ENCODE measurements at places on chromosomes 13 and 19.

DNA sequence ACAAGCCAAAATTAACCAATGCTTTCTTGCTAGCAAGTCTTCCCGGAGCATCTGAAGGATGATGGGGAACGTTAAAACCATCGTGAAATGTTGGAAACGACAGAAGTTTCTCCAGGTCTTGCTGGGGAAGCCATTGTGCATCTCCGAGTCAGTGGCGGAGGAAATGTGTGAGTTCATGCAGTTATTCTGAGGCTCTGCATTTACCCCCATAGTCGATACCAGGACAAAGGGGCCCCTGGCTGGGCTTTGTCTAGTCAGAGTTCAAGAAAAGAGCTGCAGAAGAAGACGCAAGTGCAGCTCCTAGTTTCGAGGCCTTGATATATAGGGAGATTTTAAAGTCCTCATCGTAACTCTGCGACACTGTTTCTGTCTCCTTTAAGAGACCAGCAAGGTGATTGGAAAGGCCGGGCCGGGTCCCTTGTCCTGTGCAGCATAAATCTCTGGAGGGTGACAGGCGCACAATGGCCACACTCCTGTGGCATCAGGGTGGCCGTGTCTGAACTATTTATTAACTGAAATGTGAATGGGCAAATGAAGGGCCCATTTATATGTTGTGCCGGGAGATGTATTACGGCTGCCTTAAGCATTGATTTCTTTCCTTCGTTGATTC lies 172.0 kb downstream of the TEX29 start:
- no peak for DNase-seq

DNA sequence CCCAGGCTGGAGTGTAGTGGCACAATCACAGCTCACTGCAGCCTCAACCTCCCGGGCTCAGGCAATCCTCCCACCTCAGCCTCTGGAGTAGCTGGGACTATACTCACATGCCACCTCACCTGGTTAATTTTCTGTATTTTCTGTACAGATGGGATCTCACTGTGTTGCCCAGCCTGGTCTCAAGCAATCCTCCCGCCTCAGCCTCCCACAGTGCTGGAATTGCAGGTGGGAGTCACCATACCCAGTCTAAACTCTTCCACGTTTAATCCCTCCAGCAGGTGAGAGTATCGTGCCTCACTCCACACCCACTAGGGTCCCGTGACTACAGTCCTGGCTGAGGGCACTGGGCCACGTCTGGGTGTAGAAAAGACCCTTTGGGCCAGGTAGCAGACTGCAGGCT lies 16.5 kb downstream of the BCAT2 start:
- no peak for DNase-seq

DNA sequence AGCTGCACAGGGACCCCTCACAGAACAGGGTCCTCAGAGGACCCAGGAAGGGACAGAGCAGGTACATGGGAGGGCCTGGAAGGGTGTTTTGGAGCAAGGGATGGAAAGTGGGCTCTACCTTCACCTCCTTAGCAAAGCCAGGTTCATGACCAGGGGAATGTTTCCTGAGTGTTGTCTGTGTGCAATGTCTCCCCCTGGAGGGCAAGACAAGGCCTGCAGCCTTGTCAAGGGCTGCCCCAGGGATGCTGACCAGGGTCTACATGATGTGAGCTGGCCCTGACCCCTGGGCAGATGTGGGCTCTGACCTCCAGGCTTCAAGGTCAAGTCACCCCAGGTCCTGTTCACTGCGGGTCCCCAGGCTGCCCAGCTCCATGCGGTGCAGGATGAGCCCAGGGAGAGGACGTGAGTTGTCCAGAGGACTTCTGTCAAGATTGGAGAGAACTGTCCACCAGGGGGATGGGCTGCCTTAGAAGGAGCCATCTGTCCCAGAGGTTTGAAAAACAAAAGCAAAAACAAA lies 1.0 kb upstream of the CEACAM1 start:
- DNase-seq, result peak; percentile 62

DNA sequence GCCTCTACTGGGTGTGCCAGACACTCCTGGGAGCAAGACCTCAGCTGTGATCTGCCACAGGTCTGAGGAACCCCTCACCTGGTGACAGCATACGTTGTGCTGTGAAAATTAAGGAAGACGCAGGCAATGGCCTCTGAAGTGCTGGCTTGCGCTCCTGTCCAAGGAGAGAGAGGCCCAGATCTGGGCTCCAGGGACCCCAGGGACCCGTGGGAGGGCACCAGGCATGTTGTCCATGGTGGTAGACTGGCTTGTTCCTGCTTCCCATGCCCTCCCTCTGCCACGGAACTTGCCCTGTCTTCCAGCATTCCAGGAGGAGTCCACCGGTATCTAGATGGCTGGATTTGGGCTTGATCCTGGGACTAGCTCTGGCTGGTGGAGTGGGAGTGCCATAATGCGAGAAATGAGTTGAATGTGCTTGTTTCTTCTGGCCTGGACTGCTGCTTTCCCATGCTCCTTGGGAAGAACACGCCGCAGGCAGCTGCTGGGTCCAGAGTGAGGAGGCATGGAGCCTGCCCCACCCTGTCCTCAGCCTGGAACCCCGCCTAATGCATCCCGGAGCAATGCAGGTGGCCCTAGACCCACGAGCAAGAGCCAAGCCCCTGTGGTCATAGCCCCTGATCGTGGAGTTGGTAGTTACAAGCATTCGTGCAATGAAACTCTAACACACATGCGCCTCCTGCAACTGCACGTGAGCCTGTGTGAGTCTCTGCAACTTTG lies 190.2 kb downstream of the TEX29 start:
- DNase-seq, result no peak

- no peak for DNase-seq
Observed at GRCh38 chr19:30703645-30704044, 331.5 kb downstream of the ZNF536 start.

DNA sequence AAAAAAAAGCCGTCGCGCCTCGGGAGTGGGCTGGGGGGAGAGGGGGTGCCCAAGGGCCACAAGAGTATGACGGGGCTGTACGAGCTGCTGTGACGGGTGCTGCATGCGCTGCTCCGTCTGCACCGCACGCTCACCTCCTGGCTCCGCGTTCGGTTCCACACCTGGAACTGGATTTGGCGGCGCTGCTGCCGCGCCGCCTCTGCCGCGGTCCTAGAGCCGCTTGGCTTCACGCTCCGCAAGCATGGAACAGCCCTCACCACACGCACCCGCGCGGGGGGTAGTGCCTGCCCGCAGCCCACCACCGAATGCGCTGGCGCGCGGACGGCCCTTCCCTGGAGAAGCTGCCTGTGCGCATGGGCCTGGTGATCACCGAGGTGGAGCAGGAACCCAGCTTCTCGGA lies 18.8 kb downstream of the C1QTNF9 start:
- no peak for DNase-seq

All from glutamatergic neuron (in vitro differentiated cells).